ENCODE measurements at places on chromosomes 3 and 15. TPM values are rescaled to one million over a fixed set of nuclear protein-coding genes. Genes with fewer than 3 reads are reported as not detected.

GRK7 gene
- not detected for total RNA-seq

RPL15 gene
- 1,190 TPM for total RNA-seq

DLL4 gene
- total RNA-seq, result not detected

SQOR gene
- total RNA-seq, result 76.1 TPM

FAM107A gene
- not detected for total RNA-seq

ADAMTS17 gene
- 3.5 TPM for total RNA-seq

SAMD7 gene
- not detected for total RNA-seq

DNA sequence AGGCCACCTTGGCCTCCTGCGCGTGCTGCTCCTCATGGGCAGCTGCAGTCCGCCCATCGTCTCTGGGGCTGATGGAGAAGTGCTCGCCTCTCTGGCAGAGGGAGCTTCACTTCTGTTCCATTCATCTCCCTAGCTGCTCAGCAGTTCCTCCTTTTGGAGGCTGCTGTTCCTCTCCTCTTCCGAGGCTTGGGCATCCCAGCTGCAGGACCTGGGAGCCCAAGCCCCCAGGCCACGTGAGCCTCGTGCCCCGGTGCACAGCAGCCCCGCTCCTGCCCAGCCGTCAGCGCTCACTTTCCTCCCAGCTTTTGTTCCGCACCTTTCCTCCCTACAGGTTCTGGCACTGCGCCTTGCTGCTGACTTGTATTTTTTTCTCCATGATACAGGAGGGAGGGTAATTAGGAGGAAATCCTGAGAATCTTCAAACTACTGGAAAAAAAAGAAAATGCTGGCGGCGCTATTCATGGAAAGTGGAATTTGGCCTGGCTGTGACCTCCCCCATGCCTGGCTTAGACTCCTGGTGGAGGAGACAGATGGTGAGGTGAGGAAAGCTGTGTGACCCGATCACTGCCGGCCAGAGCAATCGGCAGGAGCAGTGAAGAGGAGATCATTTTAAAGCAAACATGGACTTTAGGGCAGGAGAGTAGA lies 210.1 kb downstream of the CHST2 start:
- H3K27ac ChIP-seq, result no peak overlapping the region
- H3K27me3 ChIP-seq, result peaks cover 32% of the 10 kb centered on the region
- no peak for DNase-seq

GRCh38 chr3:50971487-50971924 lies 296.8 kb downstream of the DOCK3 start:
- H3K36me3 ChIP-seq, result no peaks in the 10 kb centered on the region
- H3K27ac ChIP-seq, result no peak overlapping the region

DNA sequence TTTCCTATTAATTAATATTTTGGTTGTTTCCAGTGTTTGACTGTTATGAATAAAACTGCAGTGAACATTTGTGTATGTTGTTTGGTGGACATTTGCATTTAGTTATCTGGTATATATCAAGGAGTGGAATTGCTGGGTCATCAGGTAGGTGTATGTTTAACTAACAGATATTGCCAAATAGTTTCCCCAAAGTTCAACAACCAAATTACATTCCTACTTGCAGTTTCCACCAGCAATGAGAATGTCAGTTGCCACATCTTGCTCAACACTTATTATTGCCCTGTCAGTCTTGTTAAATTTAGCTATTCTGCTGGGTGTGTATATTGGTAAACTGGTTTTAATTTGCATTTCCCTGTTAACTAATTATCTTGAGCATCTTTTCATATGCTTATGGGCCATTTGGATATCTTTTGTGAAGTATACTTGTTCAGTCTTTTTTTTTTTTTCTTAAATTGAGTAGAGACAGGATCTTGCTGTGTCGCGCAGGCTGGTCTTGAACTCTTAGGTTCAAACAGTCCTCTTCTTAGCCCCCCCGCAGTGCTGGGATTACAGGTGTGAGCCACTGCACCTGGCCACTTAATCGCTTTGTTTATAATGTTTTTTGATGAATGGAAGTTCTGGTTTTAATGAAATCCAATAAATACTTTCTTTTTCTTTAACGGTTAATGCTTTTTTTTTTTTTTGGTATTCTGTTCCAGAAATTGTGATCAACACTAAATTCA lies 7.9 kb downstream of the FEM1B start:
- H3K4me3 ChIP-seq, result no peak overlapping the region
- no peak for DNase-seq
- no peaks in the 10 kb centered on the region for H3K27me3 ChIP-seq
- H3K4me1 ChIP-seq, result peaks cover 17% of the 10 kb centered on the region

GRCh38 chr3:77939726-77940125 lies 899.8 kb downstream of the ROBO2 start:
- H3K27ac ChIP-seq, result no peak overlapping the region
- no peaks in the 10 kb centered on the region for H3K36me3 ChIP-seq
- peaks cover 13% of the 10 kb centered on the region for H3K4me1 ChIP-seq
- H3K27me3 ChIP-seq, result no peaks in the 10 kb centered on the region
- DNase-seq, result no peak
- no peak overlapping the region for H3K4me3 ChIP-seq

DNA sequence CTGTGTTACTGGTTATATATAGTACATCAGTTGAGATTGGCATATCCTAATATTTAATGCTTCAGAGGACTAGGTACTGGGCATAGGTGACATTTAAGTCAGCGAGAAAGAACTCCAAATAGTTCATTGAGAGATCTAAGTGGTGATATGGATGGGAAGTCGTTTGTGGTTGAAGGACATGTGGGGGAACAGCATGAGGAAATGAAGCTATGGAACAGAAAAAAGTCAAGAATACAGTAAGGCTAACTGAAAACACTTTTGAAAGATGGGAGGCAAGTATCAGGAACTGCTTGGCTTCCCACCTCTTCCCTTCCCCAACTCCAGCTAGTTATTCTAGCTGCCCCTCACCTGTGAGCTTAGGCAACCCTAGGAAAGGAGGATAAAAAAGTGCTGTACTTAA lies 3.7 kb upstream of the MYO5A start:
- peaks cover 5% of the 10 kb centered on the region for H3K36me3 ChIP-seq
- H3K27ac ChIP-seq, result no peak overlapping the region
- no peak for DNase-seq
- peaks cover 9% of the 10 kb centered on the region for H3K4me1 ChIP-seq

- H3K36me3 ChIP-seq, result peaks cover 24% of the 10 kb centered on the region
- H3K27me3 ChIP-seq, result no peaks in the 10 kb centered on the region
- H3K27ac ChIP-seq, result no peak overlapping the region
- H3K4me1 ChIP-seq, result no peaks in the 10 kb centered on the region
- peak overlapping the region; percentile 70 for H3K4me3 ChIP-seq
- peak; percentile 3 for DNase-seq
These were observed 960 bp upstream of the KLF13 start for GRCh38 chr15:31325595-31326155.

DNA sequence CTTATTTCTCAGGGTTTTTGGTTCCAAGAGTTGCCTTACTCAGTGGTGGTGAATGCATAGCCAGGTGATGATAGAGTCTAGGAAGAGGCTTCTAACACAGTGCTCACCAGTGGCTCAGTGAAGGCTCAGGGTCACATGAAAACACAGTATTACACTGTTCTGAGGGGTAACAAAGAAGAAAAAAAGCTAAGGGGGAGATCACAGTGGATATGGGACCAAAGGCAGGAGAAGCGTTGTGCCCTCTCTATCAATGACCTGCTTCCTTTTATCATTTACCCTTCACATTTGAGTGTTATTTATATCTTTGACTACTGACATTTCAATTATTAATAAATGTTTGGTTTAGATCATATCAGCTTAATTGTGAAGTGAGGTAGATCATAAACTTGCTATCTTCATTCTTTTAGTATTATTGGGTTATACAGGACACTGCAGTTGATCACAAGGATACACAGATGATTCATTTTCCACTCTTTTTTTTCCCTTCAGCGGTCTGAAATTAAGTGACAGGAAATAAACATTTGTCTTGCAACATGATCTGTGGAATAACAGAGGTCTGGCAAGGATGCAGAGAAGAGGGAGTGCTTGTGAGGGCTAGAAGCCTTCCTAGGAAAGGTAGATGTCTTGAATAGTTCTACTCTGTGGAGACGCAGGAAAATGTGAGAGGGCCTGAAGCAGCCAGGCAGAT lies 171.7 kb downstream of the C3orf38 start:
- H3K27me3 ChIP-seq, result no peaks in the 10 kb centered on the region
- peaks cover 12% of the 10 kb centered on the region for H3K4me1 ChIP-seq
- H3K27ac ChIP-seq, result no peak overlapping the region
- no peaks in the 10 kb centered on the region for H3K36me3 ChIP-seq

- H3K27me3 ChIP-seq, result no peaks in the 10 kb centered on the region
- H3K27ac ChIP-seq, result no peak overlapping the region
- H3K4me3 ChIP-seq, result no peak overlapping the region
- H3K4me1 ChIP-seq, result no peaks in the 10 kb centered on the region
- peaks cover 50% of the 10 kb centered on the region for H3K36me3 ChIP-seq
These were observed 7.4 kb downstream of the CCDC174 start for GRCh38 chr3:14658978-14659377.

DNA sequence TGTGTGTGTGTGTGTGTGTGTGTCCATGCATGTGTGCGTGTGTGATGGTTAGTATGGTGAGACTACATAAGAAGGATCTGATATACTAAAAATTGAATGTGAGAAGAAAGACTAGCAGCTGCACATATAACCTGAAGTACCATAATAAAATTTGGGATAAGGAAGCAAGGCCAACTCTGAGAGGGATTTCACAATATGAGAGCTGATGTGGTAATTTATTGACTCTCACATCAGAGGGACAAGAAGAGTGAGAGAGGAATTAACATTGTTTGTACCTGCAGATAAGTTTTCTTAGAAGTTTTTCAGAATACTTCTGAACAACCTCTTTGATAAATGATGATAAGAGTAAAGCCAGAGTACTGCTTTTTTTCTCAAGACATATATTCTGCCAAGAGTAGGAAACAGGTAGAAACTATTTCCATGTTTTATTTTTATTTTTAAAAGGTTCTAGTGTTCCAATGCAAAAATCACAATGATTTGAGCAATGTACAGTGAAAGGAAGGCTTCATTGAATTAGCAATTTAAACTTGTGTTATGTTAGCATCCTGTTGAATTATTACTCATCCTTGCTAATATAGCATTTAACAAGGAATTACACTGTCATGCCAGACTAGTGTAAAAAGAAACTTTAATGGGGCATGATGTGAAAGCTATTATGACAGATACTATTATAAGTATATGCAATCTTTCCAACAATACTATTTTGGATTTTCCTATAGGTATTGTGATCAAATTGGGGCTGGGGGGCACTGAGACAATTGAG lies 415.5 kb upstream of the ARPP21 start:
- DNase-seq, result no peak
- no peaks in the 10 kb centered on the region for H3K27me3 ChIP-seq
- H3K4me3 ChIP-seq, result no peak overlapping the region
- H3K4me1 ChIP-seq, result no peaks in the 10 kb centered on the region
- no peaks in the 10 kb centered on the region for H3K36me3 ChIP-seq

DNA sequence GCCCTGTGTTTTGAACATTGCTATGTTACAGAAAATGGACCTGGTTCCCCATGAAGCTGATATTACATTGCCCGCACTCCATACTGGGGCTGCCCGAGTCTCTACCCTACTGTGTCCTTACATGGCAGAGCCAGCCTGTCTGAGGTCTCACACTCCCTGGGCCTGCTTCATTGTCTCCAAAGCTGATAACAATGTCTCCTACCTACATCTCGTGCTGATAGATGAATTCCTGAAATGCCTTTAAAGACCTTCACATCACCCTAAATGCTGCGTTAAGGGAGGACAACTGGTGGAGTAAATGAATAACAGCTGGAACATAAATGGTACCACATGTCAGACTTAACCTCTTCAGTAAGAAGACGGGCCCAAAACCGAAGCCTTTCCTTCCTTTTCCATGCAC lies 62.9 kb upstream of the PTX3 start:
- H3K27me3 ChIP-seq, result no peaks in the 10 kb centered on the region
- DNase-seq, result no peak
- no peak overlapping the region for H3K27ac ChIP-seq
- H3K36me3 ChIP-seq, result no peaks in the 10 kb centered on the region

DNA sequence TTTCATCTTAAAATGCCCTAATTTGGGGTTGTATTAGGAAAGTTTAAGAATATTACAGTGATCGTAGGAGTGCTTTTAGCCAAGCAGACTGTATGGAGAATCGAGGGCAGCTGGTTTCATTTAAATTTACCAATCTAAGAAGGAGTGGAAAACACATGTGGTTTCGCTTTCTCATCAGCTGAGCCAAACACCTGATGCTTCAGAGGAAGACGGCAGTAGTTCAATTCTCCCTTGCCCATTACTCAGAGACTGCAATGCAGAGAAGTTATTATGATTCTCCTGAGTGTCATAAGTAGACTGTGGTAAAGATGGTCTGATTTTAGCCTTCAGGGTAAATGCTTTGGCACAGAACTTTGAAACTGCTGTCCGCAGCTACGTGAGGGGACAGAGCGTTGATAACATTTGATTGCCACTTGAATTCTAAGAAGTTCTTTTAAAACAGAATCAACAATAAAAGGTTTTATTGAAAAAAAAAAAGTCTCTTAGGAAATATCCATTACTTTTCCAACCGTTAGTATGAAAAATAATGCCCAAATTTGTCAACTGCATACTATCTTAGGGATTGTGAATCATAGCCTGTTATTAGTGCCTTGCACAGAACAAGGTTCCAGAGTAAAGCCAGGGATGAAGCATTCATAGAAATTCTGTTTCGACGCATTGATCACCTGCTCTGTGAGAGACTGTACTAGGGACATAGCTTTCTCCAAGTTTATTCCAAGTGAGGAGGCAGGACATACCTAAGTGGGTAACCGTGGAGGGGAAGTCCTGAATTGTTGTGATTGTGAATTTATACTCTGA lies 25.6 kb downstream of the LYSMD4 start:
- H3K4me1 ChIP-seq, result peaks cover 38% of the 10 kb centered on the region
- no peaks in the 10 kb centered on the region for H3K27me3 ChIP-seq
- H3K36me3 ChIP-seq, result peaks cover 17% of the 10 kb centered on the region
- DNase-seq, result no peak
- peak overlapping the region; percentile 14 for H3K27ac ChIP-seq

- H3K4me1 ChIP-seq, result no peaks in the 10 kb centered on the region
- peaks cover 66% of the 10 kb centered on the region for H3K27me3 ChIP-seq
- no peak for DNase-seq
- H3K27ac ChIP-seq, result no peak overlapping the region
These were observed 7.6 kb upstream of the KLF15 start for GRCh38 chr3:126364731-126365301.

All from Calu3 (cell line).